Activated T-cell treated with anti-CD3 and anti-CD28 coated beads, Interleukin-2, amount 50 U/mL, for 48 hours (primary cell): ENCODE measurements at places on chromosomes 6 and 20.

DNA sequence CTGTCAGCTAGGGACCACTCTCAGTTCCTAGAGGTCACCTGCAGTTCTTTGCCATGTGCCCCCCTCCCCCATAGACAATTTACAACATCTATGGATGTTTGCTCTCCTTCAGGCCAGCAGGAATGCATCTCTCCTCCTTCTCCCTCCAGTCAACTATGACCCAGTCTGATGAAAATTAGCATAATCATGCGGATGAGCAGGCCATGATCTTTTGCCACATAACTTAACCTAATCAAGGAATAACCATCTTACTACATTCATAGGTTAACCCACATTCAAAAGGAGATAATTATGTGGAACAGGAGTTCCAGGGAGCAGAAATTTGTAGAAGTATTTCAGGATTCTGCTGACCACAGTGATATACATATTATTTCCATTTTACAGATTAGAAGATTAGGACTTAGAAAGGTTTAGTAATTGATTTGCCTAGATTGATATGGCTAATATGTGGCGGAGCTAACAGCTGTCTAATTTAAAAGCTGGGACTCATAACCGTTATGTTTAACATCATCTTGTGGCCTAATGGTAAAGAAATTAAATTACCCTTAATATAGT lies 485.5 kb downstream of the PHF3 start:
- no peak for DNase-seq

DNA sequence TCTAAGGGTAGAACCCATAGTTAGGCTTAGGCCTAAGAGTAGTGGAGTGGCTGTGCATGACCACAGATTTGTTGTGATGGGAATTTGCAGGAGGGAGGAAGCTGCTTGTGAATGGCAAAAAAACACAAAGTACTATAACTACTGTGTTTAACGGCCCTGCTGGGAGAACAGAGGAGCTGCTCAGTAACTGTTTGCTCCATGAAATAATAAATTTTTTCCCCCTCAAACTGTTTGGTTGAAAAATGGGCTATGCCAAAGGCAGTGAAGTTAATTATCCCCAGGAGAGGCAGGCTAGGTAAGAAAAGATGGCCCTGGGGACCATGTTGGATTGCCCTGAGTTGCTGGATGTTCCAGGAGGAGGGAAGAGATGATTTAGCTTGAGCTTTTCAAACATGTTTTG lies 256.5 kb upstream of the PRND start:
- DNase-seq, result no peak

DNA sequence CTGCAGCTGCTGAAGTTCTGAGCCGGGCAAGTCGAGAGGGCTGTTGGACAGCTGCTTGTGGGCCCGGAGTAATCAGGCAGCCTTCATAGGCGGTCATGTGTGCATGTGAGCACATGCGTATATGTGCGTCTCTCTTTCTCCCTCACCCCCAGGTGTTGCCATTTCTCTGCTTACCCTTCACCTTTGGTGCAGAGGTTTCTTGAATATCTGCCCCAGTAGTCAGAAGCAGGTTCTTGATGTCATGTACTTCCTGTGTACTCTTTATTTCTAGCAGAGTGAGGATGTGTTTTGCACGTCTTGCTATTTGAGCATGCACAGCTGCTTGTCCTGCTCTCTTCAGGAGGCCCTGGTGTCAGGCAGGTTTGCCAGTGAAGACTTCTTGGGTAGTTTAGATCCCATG lies 21.2 kb upstream of the MAPK13 start:
- DNase-seq, result no peak

- DNase-seq, result no peak
Measured at GRCh38 chr6:106066989-106067388, 19.1 kb upstream of the PRDM1 start.

- no peak for DNase-seq
Measured at GRCh38 chr20:25321991-25322390, 68.6 kb downstream of the ABHD12 start.

GRCh38 chr6:2909718-2910117 lies 6.6 kb upstream of the SERPINB9 start:
- peak; percentile 35 for DNase-seq

DNA sequence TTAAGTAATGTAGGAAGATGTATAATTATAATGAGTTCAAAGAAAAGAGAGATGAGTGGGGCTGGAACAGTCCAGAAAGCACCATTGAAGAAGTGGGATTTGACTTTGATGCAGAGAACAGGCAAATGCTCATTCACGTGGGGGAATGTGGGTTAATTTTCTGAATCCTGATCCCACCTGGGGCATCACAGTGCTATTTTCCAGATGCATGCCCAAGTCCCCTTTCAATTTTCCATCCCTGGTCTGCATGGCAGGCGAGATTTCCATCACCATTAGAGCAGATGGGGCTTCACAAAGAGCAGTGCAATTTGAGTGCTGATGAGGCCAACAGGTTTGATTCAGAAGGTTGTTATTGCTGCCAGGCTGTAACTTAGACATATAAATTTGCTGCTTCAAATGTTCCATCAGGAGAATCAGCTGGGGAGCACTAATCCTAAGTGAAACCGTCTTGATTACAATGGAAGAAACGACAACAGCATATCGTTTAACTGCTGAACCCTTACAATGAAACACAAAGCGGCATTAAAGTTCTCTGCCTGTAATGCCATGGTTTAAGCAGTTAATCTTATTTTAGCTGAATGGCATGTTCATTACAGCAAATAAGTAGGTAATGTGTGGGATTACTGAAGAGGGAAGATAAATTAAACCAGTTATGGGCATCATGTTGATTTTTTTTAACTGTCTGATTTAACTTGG lies 45.2 kb downstream of the OSTM1 start:
- no peak for DNase-seq

DNA sequence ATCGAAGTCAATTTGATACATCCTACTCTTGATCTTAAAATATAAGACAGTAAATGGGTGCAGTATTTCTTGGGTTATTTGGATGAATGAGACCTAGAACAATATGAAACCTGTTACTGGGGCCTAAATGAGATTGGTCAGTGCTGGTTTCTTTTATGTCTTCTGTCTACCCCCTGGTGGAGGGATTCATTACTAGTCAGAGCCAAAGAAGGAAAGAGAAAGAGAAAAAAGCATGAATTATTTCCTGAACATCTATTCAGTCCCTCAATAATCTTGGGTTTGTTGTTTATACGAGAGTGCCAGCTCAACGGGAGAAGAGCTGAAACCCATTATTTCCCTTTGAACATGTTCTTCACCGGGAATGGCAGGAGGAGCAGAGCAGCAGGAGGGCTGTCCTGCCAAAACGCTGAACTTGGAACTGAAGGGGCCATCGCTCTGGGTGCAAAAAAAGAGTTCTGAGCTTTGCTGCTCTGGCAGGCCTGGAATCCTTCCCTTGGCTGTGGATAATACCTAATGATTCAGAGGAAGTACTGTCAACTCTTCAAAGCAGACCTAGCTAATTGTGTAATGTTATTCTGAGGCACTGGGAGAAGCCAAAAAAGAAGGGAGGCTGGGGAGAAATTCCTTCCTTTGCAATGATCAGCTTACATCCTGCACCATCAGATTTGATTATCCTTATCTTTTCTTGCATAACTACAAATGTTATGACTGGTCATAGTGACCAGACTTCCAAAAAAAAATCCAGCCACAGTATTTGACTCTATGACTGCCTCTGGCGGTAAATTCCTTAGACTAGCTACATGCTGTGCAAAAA lies 72.0 kb downstream of the BLOC1S5 start:
- DNase-seq, result no peak

GRCh38 chr6:21634582-21634981 lies 41.0 kb downstream of the SOX4 start:
- DNase-seq, result no peak

- DNase-seq, result peak; percentile 84
Measured at GRCh38 chr6:13487122-13488014, at the start of gene GFOD1. Gene GFOD1 (minus strand): TSS chr6:13487600. CDS start chr6:13486890, 710 bp downstream.

- DNase-seq, result no peak
Measured at GRCh38 chr6:72367439-72367838, 254.4 kb upstream of the KCNQ5 start.

GRCh38 chr6:56536536-56536935 lies 106.2 kb downstream of the DST start:
- DNase-seq, result no peak

DNA sequence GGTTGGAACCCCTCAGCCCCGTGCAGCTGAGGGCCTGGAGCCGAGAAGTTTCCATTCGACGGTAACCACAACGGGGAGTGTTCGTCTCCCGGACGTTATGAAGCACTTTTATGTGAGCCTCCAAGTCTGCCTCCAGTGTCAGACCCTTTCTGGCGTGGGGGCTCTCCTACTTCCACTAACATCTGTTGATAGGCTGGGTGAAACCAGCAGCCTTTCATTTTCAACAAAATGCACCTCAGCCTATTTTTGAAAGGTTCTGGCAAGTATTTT lies 257.4 kb downstream of the THBS2 start:
- no peak for DNase-seq

- peak; percentile 28 for DNase-seq
Measured at GRCh38 chr6:108169464-108170331, 3.9 kb downstream of the NR2E1 start.

DNA sequence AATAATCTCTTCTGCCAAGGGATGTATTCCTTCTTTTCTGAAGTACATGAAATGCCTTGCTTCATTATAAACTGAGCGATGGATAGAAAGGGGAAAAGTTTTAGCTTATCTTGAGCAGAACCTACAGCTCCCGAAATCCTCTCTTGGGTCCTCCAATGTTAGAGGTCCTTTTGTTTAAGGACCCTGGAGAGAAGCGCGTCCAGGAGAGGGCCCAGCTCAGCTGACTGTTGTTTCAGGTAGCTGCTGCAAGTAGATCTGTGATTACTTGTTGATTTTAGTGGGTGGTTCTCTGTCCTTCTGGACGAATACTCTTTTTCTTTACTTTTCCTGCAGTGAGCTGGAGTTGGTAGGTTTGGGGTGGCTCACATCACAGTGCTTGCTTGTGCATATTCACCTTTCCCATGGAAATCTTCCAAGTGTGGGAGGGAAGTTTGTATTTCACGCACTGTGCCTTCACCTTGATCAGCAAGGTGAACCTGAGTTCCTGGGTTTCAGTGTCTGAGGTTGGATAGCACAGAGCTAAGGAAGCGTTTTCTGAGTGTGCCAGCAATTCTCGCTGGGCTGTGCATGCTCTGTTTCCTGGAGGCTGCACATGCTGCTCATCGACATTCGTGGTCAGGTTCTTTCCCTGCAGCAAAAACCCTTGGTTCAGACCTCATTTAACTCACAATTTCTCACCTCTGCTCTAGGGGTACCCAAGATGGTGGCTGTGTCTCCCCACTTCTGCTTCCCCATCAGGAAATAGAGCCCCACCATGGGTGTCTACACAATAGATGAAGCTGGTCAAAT lies 176.3 kb downstream of the JARID2 start:
- no peak for DNase-seq

GRCh38 chr6:112701201-112701600 lies 354.1 kb downstream of the RFPL4B start:
- DNase-seq, result no peak

DNA sequence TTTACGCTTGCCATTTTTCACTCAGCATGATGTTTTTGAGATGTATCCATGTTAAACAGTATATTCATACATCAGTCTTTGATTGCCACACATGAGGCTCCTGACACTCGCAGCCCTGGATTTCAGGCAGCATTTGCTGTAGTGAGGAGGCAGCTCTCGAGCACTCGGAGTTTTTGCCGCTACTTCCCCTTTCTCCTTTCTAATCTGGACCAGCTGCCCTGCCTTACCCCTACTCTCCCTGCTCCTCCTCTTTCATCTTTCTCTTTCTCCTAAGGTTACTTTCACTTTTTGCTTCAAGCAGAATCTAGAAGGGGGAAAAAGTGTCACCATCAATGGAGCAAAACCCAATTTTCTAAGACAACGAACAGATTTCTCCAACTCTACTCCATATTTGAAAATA lies 5.9 kb upstream of the CST3 start:
- DNase-seq, result no peak

GRCh38 chr20:57493091-57493615 lies 31.8 kb downstream of the CTCFL start:
- no peak for DNase-seq

DNA sequence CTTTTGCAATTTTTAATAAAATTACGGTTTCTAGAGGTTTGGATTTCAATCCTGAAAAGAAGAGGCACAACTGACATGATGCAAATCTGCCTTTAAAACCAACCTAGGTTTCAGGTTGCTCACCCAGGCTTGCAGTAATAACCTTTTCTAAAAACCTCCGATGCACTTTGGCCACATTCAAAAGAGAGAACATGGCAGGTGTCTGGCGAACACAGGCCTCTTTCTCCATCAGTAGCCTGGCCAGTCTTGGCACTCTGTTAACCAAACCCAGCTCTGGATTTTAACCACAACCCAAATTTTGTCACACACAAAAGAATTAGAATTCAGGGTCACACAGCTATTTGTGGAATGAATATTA lies 55.8 kb upstream of the MAFB start:
- no peak for DNase-seq

DNA sequence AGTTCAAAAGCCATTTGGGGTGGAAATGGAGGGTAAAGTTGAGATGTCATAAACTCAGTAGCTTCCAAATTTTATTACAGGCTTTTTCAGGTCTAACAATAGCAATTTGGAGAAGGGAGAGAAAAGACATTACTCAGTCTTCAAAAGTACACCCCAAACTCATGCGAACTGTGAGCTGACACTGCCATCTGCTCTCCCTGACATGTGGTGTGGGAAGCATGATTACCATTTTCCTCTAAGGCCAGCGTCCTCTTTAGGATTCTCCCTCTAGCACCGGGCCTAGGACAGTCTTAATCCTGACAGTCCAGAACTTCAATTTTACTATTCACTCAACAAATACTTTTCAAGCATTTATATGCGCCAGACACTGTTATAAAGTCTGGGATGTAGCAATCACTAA lies 536.0 kb upstream of the JARID2 start:
- no peak for DNase-seq

DNA sequence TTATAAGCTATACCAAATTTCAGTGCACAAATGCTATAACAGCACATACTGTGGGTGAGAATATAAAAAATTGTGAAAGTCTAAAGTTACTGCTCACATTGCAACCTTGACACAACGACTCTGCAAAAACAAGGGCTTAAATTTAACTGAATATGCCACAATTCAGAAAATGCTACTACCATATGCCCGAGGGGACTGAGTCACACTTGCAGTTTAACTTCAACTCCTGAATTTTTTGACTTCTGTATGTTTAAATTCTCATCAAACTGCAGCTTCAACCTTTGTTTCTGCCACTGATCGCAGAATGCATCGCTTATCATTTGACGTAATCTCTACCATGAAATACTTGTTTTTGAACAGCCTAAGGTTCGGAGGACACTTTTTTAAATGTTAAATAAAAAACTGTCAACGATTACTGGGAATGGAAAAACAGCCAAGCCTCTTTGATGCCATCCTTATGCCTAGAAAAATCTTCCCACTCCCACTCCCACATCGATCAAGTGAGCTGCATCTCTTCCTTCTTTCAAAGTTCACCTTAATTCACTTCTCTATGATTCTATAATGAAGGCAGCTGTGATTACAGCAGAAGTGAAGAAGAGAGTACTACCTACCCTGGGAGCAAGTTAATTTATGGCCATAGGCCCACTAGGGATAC lies 136.5 kb downstream of the ATXN1 start:
- no peak for DNase-seq

- DNase-seq, result no peak
Measured at GRCh38 chr6:150091476-150091875, 22.6 kb upstream of the ULBP3 start.
